Non-pigmented ciliary epithelial cell (primary cell): ENCODE measurements at places on chromosomes 5 and 9.

DNA sequence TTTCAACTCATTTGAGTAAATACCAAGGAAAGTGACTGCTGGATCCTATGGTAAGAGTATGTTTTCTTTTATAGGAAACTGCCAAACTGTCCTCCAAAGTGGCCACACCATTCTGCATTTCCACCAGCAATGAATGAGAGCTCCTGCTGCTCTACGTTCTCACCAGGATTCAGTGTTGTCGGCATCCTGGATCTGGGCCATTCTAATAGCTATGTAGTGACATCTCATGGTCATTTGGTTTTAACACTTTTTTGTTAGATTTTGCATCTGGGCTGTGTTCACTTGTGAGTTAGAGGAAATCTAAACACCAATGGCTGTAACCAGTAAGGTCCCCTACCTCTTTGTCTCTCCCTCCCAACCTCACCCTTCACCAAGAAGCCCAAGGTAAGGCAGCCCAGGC lies 115.9 kb downstream of the ATPSCKMT start:
- DNase-seq: no peak

DNA sequence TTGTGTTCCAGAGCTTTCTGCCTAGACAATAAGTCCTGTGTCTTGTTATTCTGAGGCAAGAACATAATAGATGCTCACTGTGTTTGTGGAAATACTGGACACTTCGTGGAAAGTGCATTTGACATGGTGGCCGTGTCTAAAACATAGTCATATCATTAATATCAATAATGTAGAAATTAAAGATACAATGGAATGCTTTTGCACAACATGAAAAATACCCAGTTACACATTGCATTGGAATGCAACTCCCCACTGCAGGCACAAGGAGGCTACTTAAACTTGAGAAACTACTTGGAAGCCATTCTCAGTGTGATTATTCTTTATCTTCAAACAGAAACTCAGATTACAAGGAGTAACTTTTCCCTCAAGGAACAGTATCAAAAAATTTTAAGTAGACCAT lies 145.3 kb upstream of the ZNF462 start:
- peak; percentile 70 for DNase-seq

DNA sequence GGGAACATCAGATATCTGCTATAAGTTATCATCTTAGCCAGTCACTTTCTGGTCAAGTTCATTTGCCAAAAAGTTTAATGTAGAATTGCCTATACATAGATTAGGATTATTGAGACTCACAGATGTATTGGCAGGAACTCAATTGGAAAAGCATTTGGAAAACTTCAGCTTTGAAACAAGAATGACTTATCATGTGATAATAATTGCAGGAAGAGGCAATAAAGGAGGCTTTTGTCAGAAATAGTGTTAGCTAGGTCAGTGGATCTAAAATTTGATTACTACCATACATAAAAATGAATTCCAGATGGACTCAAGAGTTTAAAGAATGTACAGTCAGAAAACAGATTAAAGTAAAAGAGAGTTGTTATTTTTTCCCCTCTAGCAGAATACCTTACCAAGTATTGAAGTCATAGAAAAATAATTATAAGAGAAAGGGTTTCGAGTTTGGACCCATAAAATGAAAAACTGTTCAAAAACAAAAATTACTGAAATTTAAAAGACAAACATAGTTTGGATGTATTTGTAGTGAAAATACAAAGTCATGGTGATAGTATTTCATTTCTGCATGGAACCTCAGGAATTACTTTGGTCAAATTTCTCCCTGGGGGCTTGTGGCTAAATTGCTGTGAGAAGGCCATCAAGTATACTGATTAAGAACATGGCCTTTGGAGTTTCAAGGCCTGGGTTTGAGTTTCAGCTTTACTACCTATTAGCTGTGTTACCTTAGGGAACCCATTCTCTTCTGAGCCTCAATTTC lies 159.9 kb downstream of the TMEM38B start:
- no peak for DNase-seq

GRCh38 chr9:15010581-15010980 lies 100.4 kb upstream of the FREM1 start:
- DNase-seq: no peak

DNA sequence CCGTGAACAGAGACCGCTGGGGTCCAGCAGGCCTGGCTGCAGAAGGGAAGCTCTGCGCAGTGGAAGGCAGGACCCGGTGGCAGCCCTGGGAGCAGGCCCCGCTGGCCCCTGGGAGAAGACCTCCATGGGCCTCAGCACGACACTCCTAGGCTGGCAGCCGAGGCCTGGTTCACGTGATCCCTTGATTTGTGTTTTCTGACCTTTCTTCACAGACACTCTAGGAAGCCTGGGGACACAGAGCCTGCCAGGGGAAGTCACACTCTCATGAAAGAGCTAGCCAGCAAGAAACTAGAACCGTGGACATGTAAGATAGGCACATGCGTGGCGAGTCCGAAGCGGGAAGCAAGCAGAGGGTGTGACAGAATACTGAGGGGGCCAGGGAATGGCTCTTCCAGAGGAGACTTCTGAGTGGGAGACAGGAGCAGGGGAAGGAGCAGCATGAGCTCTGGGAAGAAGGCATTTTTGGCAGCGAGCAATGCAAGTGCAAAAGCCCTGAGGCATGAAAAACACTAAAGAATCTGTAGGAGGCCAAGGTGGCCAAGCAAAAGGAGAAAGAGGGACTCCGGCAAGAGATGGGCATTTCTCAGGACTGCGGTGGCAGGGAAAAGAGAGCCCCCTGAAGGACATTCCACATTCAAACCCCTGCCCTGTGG lies 26.6 kb upstream of the IL17B start:
- no peak for DNase-seq

DNA sequence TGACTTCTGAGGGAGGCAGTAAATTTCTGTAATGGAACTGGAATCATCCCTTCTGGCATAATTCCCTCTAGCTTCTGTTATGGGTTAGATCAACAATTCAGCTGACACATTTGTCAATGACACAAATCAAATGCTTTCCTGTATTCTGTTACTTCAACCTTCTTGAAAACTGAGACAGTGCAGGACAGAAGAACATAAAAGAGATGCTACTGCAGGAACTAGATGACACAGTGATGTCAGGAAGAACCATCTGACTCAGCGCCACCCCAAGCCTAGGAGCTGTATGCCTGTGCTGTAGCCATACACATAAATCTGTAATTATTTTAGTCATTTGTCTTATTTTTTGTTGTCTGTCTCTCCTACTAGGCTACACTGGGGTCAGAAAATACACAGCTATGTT lies 18.2 kb upstream of the CEP120 start:
- DNase-seq: no peak

DNA sequence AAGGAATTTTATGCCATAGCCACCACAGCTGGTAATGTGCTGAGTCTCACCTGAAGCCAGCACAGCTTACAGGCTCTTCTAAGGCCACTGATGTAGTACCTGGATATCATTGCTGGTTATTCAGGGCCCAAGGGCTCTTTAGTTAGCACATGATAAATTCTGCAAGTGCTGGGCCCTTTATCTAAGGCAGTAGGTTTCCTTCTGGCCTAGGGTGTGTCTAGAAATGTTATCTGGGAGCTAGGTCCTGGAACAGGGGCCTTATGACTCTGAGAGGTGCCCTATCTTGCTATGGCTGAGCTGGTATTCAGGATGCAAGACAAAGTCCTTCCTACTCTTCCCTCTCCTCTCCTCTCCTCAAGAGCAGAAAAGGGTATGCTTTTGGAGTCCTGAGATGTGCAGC lies 1424.5 kb upstream of the NUDT12 start:
- DNase-seq: no peak

- no peak for DNase-seq
Measured at GRCh38 chr9:134276453-134277245, 49.6 kb upstream of the RXRA start.

DNA sequence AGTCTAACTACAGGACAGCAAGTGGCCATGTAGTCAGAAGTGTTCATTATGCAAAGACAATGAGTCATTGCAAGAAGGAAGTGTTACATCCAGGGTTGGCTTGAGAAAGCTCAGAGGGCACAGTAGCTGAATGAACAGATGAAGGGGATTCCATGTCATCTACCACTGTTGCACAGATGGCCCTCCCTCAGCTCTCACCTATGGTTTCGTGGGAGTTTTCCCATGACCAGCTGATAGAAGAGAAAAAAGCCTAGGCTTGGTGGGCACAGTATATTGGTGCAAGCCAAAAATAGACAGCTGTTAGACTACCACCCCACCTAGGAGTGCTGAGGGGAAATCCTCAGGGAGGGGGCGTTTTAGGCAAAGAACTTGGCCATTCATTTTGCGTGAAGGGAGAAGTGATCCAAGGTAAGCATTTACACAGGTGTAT lies 217.0 kb downstream of the DMRT2 start:
- no peak for DNase-seq

- no peak for DNase-seq
Measured at GRCh38 chr9:127935765-127936221, 1.9 kb downstream of the DPM2 start.

DNA sequence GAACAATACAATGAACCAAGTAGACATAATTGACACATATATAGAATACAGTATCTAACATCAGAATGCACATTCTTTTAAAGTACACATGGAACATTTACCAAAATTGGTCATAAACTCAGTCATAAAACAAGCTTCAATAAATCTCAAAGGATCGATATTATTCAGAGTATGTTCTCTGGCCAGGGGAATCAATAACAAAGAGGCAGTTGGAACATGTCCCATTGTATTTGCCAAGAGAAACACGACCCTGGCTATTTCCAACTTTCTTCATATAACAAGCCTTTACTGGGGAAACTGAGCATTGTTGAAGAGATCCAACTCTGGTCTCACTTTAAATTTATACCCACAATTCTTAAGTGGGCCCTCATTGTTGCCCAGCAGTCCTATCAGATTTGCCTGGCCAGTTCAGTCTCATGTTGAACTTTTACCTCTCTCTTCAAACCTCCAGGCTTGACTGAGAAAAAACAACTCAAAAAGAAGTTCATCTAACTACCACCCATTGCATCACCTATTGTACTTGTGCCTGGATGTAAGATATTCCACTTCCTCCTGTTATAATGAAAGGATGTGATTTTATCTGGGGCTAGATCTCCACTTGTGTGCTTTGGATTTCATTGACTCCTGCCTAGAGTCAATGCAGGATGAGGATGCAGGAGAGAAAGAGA lies 162.5 kb downstream of the HSPA4 start:
- DNase-seq: no peak

- no peak for DNase-seq
Measured at GRCh38 chr5:170411100-170411499, 21.9 kb upstream of the KCNMB1 start.

DNA sequence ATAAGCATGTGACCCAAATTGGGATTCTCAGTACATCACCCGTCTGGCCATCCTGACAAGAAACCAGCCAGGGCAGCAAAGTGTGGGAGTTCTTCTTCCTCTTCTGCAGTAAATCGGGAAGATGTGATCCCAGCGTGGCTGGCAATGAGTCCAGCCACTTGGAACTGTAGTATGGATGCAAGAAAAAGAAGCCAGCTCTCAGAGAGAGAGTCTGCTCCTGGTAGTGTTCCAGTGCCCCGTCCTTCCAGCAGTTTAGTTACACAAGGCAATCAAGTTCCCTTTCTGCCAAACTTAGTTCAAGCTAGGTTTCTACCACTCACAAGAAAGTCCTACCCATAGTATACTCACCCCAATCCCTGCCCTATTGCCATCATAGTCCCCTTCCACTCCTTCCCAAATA lies 65.6 kb downstream of the CDK5RAP2 start:
- no peak for DNase-seq

- DNase-seq: no peak
Measured at GRCh38 chr5:143251190-143251589, 152.3 kb downstream of the NR3C1 start.

DNA sequence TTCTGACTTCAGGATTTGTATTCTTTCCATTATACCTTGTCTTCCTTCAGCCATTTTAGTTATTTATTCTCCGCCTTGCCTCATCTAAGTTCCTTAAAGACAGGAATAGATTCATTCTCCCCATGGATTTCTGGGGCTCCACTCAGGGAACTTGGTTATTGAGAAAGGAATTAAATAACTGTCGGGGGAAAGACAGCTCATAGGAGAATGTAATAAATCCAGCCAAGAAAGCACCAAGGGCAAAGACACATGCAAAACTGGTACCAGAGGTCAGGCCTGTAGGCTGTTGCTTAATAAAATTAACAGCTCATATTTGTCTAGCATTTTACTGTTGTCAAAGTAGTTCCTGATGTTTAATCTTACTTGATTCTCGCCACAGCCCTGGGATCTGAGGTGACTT lies 357.2 kb downstream of the TMEM38B start:
- DNase-seq: no peak

GRCh38 chr5:78838753-78839152 lies 146.4 kb downstream of the ARSB start:
- DNase-seq: no peak

GRCh38 chr5:8831251-8831650 lies 714.6 kb downstream of the SEMA5A start:
- no peak for DNase-seq

DNA sequence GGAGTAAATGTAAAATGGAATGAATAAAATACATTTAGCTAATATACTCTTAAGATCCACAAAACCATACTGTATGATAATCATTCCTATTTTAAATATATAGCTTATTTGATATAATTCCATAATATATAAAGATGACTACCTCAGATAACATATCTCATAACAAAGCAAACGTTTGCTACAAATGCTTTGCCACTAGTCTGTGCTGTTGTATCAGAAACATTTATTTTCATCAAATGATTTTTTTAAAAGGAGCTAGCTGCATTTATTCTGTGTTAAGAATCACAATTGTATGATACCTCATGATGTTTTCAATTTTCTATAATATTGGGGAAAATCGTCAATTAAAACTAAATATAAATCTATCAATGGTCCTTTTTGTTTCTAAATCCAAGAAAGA lies 567.2 kb downstream of the PTPRD start:
- DNase-seq: peak; percentile 4

DNA sequence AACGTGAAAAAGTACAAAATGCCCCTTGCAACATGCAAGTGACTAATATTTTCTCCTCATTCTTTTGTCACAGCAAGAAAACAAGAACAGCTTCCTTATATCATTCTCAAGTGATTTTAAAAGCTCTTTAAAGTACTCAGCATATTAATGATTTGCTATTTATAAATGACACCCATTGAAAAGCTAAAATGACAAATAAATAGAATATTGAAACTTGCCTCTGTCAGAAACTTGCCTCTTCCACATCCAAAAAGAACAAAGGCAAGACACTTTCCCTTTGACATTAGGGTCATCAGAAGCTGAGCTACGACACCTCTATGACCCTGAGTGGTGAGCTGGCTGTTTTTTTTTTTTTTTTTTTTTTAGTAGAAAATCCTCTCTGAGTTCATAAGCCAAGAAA lies 339.6 kb upstream of the ITGA1 start:
- no peak for DNase-seq

DNA sequence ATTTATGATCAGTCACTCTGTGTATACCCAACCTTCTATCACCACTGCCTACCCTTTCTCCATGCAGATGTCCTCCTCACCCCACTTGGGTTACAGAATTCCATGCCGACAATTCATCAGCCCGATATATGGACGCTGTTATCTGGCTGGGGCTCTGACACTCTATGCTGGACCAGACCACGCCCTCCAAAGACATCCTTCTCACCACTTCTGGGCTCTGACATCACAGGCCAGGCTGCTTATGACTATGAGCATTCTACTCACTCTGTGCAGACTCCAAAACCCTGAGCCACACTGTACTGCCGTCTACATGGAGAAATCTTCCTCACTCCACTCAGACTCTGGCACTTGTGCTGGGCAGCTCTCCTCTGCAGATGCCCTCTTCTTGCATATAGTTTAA lies 7.6 kb upstream of the AK3 start:
- no peak for DNase-seq
